ENCODE measurements at places on chromosomes 1 and 21.

DNA sequence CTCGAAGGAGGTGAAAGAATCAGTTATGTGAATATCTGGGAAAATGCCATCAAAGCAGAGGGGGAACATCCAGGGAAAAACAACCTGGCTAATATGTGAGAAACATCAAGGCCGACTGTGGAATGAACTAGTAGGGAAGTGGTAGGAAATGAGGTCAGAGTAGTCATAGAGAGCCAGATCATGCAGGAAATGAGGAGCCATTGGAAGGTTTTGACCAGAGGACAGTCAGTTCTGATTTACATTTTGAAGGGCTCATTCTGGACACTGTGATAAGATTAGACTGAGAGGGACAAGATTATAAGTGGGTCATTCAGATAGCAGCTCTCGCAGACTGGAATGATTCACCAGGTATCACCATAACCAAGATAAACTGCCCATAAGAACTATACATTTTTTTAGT, 63.7 kb downstream of the SYT14 start:
- no peak for DNase-seq

DNA sequence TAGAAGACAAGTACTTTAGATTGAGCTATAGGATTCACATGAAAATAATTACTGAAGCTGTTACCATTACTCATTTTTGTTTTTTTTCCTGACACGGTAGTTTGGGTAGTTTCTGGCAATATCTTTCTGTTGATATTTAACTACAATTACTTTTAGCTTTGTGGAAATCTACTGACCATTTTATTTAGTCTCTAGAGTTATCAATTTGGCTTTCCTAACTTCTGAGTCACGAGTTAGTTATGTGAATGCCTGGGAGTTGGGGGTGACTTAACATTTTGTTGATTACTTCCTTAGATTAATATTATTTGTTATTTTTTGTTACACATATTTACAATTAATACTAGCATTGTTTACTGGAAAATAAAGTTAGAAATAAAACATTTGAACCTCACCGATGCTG, 160.6 kb downstream of the HMCN1 start:
- DNase-seq: no peak

- no peak for DNase-seq
Measured at GRCh38 chr1:17933971-17934370, 173.6 kb upstream of the IGSF21 start.

GRCh38 chr1:234324821-234325220, 48.4 kb upstream of the COA6 start:
- DNase-seq: no peak

GRCh38 chr1:183806675-183807074, 1.8 kb downstream of the RGL1 start:
- DNase-seq: no peak

DNA sequence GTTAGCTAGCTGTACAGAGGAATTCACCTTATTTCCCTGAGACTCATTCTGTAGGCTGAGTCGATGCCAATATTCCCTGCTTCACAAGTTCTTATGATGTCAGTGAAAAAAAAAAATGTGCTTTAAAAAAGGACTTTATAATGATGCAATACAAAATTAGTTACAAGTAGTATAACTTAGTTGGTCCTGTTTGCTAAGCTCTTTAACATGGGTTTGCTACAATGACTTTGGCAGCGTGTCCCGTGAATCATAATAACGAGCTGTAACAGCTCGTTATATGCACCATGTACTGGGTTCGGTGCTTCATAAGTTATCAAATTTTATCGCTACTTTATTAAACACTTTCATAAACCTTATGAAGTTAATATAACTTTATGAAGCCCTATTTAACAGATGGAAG, 349.7 kb downstream of the LMX1A start:
- no peak for DNase-seq

DNA sequence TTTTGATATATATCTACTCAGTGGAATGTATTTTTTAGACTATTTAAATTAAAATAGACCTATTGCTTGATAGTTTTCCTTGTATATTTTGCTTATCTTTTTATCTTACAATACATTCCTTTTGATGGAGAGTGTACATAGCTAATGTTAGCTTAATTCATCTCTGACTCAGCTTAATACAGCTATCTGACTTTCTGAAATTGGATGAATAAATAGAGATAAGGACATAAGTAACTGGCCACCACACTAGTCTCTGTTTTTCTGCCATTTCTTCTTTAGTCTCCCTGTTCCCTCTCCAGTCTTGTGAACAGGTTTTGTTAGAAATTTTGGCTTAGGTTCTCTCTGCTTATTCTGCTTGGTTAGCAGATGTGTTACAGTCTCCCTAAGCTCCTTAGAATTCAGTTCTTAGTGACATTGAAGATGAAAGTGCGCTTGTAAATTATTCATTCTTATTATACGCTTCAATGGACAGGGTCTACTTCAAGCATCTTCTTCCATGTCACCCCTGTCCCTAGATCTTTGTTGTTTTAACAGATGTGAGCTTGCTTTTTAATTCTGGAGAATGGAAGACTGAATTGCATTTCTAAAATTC, 59.6 kb downstream of the XPR1 start:
- no peak for DNase-seq

- DNase-seq: no peak
Measured at GRCh38 chr1:26289158-26290059, 9.5 kb downstream of the SH3BGRL3 start.

GRCh38 chr21:43269440-43269839, 100.6 kb downstream of the CRYAA start:
- DNase-seq: peak; percentile 16

DNA sequence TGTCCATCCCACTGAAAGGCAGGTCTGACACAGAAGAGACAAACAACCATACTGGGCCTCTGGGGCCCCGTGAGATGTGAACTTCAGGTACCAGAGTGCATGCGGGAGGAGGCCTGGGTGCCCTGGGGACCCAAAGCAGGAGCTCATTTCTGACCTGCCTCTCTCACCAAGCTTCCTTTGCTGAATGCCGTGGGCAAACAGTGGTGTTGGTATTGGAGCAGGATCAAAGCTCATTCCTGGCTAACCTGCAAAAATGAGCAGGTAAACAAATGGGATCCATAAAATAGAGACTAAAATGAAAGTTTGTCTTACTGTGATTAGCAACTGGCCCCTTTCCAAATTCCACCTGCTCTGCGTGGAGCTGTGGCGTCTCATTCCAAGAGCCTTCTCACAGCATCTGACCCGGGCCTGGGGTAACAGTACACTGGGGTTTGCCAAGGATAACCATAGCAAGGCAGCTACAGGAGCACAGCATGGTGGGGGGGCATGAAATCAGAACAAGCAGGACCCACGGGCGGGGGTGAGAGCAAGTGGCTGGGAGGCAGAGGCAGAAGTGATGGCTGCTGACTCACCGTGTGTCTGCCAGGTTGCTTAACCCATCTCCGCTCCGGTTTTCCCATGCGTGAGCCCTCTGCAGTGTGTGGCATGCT, 103.6 kb downstream of the KIF26B start:
- DNase-seq: no peak

GRCh38 chr1:117685936-117686806, 80.3 kb downstream of the TENT5C start:
- DNase-seq: no peak

DNA sequence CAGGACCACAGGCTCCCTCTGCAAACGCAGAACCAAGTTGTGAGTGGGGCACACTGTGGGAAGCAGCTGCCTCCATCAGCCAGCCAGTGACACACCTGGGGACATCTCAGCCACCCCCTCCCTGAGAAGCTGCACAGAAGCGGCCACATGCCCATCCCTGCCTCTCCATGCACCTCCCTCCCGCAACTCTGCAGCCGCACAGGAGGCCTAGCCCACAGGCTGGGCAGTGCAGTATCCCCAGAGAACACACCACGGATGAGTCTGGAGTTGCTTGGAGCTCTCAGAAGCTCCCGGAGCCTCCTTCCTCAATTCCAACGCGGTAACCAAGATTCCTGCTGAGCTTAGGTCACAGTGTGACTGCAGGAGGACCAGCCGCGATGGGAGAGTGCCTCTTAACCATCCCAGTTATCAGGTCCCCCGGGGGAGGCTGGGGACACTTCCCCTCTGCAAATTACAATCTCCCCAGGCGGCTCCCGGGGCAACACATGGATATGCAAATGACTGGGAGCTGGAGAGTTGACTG, 1.2 kb upstream of the WNT3A start:
- no peak for DNase-seq

DNA sequence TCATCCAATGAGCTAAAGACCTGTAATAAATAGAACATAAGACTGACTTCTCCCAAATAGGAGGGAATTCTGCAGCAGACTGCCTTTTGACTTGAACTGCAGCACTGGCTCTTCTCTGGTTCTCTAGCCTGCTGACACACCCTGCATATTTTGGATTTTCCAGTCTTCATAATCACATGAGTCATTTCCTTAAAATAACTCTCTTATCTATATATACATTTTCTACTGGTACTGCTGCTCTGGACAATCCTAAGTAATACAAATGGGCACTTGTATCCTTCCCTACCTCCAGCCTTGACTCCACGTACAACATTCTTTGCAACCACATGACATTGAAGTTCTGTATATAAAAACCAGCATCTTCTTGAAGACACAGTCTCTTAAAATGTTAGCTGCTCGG, 429.4 kb upstream of the TMPRSS15 start:
- DNase-seq: no peak

DNA sequence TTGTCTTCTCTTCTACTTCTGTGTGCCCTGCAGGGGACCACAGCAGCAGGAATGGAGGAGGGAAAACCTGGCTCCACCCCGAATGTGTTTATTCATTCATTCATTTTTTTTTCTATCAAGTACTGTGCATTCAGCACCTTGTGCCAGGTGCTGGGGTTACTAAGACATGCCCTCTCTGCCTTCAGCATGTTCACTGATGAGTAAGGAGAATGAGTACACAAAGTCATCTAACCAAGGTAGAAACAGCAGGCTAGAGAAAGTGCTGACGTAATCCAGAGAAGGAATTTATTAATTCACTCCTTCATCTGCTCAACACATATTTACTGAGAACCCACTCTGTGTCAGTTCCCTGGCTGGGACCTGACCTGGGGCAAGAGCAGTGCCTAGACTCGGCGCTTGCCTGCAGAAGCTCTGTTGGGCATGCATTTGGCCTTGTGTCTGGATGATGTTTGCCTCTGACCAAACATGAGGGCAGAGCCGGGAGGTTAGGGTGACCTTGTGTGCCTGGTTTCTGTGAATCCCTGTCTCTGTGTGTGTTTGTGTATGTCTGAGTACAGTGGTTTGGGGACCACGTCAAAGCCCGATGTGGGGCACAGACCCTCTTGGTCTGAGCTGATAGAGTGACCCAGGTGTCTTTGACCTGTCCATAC, 3.3 kb upstream of the MYOG start:
- no peak for DNase-seq

GRCh38 chr1:47585141-47585902, 147.5 kb downstream of the FOXD2 start:
- DNase-seq: no peak

DNA sequence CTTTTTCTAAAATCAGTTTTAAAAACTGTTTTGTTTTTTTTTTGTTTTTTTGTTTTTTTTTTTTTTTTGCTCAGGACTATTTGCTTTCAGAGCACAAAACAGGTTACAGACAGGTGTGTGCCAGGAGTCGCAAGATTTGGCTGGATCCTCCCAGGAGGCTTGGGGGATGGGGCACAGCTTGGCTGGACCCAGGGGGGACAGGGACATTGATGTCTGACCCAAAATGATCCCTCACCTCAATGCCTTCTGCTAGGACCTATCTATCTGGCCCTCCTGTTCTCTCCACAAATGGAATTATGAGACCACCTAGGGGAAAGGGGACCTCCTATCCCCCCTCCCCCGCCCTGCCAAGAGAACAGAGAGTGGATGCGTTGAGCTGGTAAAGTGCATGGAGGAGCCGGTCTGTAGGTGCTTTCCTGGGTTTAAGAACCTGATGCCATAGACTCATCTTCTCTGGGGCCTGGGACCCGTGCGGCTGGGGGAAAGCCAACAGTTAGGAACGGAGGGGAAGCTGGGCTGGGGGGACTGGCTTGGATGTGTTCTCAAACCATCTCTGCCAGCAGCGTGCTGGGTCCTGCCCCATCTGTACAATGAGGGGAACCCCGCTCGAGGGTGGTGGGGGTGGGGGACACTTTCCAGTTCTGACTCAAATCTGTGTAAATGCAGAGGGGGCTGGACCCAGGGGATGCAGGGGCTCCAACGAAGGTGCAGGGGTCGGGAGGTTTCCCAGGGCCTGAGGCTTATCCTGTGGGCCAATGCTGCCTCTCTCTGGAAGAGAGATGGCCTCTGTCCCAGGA, 28.9 kb downstream of the RUNX3 start:
- peak; percentile 0 for DNase-seq

GRCh38 chr1:111739194-111739924, at the start of gene INKA2:
Gene INKA2 (minus strand): TSS chr1:111739395. CDS start chr1:111739242, 153 bp downstream.
- peak; percentile 60 for DNase-seq

- DNase-seq: no peak
Measured at GRCh38 chr1:2350501-2350900, 40.9 kb downstream of the MORN1 start.

- no peak for DNase-seq
Measured at GRCh38 chr1:165856606-165857005, 29.2 kb downstream of the UCK2 start.

DNA sequence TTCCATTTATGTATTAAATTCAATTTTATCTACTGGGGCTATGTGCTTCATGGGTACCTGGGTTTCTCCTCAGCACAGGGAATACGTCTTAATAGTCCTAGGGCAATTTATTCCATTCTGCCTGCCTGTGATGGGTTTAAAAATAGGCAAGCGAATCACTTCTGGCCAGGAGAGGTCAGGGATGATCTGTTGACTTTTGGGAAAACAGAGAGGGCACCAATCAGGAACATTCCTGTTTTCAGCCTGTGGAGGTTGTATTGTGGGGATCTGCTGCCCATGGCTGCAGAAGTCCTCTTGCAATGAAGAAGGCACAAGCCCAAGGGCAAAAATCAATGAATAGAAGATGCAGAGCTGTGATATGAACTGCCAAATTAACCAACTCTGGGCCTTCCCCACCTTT, 303.1 kb downstream of the CTH start:
- no peak for DNase-seq

DNA sequence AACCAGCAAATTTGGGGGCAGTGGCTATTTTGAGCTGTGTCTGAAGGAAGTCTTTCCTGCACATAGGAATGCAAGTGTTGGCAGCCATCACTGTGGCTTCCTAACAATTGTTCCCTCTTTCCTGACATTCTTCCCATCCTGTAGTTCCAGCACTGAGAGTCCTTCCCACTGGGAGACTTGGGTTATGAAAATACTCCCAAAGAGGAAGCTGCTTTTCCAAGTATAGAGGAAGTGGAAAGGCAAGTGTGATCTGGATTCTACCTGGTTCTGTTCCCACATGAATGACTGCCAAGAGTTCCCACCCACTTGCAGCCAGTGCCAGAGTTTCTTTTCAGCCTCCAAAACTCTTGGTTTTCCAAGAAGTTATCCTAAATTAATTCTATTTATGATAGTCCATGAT, 98.5 kb upstream of the CD53 start:
- DNase-seq: no peak

DNA sequence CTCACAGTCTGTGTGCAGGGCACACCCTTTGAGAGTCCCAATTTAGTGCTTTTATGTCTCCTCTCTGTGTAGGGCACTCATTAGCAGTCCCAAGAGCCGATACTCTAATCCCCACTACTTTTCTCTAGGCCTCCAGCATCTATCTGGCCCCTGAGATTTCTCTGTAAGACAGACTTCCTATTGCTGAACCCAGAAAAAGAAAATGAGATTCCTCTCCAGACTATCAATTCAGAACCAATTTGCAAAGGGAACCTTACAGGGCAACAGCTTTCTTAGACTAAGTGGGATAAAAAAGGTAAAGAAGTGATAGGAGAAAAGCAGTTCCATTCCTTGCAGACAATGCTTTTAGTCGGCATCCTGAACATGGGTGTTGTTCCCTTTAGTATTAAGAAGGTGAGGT, 172.2 kb downstream of the EDEM3 start:
- DNase-seq: no peak

Measured in activated effector memory CD4-positive, alpha-beta T cell treated with Interleukin-2 at 50 U/mL for 16 hours (primary cell).